ENCODE measurements at places on chromosomes 1 and 21. TPM values are rescaled to one million over a fixed set of nuclear protein-coding genes. Genes with fewer than 3 reads are reported as not detected.

The MYBPH gene
- total RNA-seq = not detected

The TNFRSF9 gene
- total RNA-seq = 3.9 TPM

The AADACL4 gene
- not detected for total RNA-seq

The RPE65 gene
- total RNA-seq = not detected

The SPRR2B gene
- total RNA-seq = not detected

The TNFRSF14 gene
- 158 TPM for total RNA-seq

The EPHB2 gene
- not detected for total RNA-seq

The AADACL3 gene
- total RNA-seq = not detected

The C8A gene
- not detected for total RNA-seq

The CLCNKA gene
- not detected for total RNA-seq

DNA sequence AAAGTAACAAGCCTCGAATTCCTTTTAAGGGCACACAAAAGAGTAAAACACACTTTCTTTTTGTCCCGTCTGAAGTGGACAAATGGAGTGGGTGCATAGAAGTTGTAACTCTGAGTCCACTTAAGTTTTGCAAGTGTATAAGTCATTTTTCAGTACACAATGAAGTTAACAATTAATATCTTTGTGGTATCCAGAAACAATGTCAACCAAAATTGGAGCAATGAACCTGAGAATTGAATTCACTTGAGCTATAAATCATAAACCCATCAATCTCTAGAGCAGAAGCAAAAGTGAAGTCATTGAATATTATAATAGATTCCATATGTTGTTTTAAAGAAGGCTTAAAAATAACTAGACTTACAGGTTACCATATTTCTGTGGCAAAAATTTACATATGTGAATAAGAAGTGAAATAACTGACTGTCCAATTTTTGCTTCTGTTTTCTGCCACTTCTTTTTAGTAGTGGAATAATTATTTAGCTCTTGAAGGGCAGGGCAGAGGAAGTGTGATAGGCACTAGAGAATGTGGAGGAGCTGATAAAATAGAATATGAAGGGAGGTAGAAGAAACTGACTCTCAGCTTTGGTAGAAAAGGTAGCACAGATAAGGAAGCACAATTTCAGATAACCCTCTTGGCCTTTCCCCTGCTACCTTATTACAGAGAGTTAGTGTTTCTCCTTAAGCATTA, 73.9 kb upstream of the RGL1 start:
- DNase-seq = no peak

DNA sequence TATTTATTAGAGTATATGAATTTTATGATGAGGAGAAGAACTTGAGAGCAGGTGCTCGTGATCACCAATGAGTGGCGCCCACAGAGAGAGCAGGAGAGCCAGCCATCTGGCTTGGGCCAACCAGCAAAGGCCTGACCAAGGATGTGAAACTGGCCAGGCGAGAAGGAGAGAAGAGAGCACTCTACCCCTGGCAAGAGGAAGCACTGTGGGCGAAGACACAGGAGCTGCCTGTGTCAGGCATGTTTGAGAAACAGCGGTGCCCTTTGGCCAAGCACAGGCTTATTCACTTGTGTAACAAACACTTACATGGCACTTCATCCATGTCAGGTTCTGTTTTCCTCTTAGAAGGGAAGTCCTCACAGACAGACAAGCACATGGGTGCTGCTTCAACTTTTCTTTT, 4.2 kb upstream of the SIPA1L2 start:
- DNase-seq = no peak

DNA sequence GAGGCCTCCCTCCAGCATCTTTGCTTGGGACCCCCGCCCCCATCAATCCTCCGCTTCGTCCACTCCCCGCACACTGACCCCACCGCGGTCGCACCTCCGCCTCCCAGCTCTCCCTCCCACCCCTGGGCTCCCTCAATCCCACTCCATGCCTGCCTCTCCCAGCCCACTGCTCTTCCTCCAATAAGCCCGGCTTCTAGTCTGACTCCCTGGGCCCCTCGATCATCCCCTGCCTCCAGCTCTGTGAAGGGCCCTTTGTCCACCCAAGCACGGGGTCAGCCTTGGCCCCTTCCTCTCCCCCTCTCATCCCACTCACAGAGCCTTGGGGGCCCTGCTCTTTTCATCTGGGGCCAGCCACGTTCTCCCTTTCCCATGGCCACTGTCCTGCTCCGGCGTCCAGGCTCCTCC, 1.5 kb upstream of the TMEM200B start:
- no peak for DNase-seq

GRCh38 chr1:158053276-158053675, 59.8 kb downstream of the KIRREL1 start:
- no peak for DNase-seq

GRCh38 chr1:245095903-245096302, 58.9 kb upstream of the KIF26B start:
- no peak for DNase-seq

- no peak for DNase-seq
Measured at GRCh38 chr1:40662151-40662550, 3.3 kb downstream of the RIMS3 start.

- DNase-seq = no peak
Measured at GRCh38 chr1:96346719-96347118, 374.9 kb upstream of the PTBP2 start.

DNA sequence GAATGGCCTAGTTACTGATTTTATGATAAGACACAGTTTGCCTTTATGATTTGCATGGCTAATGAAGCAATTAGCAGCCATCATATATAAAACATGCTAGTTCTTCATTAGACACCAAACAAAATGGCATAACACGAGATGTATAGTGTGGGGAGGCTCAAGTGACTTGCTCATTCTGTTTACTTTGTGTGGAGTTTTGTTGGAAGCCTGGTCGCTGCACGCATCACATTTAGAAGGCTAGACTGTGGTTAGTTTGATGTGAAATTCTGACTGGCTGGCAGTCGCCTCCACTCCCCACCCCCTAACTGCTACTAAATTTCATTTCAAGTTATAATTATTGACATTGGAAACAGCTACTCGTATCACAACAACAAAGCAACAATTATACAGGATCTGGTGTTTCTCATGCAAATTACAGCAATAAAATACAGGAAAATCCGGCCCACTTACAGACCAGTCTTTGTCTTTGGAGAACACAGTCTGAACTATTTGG, 356.1 kb downstream of the LMO4 start:
- no peak for DNase-seq

GRCh38 chr1:227661495-227661894, 73.6 kb downstream of the JMJD4 start:
- DNase-seq = no peak

- DNase-seq = no peak
Measured at GRCh38 chr21:14259747-14260146, 43.8 kb downstream of the RBM11 start.

GRCh38 chr1:190193508-190194115, 284.1 kb downstream of the BRINP3 start:
- no peak for DNase-seq

DNA sequence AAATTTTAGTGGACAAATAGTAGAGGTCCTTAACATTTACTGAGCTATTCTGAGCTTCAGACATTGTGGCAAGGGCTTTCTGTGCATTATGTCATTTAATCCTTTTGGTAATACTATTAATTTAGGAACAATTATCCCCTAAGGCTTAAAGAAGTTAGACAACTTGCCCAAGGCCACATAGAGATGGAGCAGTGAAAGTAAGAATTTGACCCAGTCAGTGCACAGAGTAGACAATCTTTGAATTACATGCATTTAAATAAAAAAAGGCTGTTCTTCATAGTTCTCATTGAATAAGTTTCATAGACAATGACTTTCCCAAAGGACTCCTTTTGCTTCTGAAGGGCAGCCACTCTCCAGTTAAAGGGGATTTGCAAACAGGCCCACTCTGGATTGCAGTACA, 142.7 kb downstream of the RUNX1 start:
- DNase-seq = no peak
